IMR-90 (cell line): ENCODE measurements at places on chromosomes 12 and 14. TPM values are rescaled to one million over a fixed set of nuclear protein-coding genes. Genes with fewer than 3 reads are reported as not detected.

Gene HSPA2
- total RNA-seq = 18.9 and 19.7 TPM in 2 replicates

Gene ZNF10
- total RNA-seq = 5.3 and 6.1 TPM in 2 replicates

Gene KRT2
- not detected in 2 replicates for total RNA-seq

DNA sequence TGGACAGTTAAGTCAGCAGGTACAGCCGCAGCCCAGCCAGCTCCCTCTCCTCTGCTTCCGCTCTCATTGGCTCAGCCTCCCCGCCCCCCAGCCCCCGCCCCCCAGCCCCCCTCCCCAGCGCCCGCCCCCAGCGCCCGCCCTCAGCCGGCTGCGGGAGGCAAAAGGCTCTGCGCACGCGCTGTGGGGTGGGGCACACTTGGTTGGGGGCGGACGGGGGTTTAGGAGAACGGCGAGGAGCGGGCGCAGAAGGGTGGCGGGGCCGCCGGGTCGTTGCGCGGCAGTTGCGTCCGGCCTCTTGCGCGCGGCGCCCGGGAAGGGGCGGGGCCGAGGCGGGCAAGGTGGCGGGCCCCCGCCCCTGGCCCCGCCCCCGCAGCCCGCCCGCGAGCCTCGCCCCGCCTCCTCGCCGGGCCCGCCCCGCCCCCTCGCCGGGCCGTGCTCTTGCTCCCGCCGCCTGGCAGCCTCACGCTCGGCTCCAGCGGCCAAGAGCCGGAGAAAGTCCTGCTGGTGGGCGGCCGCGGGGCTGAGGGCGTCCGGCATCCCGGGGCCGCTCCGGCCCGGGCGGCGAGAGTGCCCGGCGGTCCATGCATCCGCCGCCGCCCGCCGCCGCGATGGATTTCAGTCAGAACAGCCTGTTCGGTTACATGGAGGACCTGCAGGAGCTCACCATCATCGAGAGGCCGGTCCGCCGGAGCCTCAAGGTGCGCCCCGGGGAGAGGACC is at the start of gene PPP4R4:
Gene PPP4R4, plus strand, starts transcription at position 438 of the 719 bp plus-strand sequence. Its CDS starts 144 bp downstream, at position 582.
- H3K27me3 ChIP-seq = peaks cover 24% of the 10 kb centered on the region
- peak within 1 kb of the TSS; percentile 58 for H3K4me3 ChIP-seq
- DNase-seq = peak; percentile 70
- no peak within 1 kb of the TSS; the same call in 1 of the 2 replicates for H3K27ac ChIP-seq
- H3K36me3 ChIP-seq = no peaks in the 10 kb centered on the region
- peaks cover 2% of the 10 kb centered on the region; the same call in 1 of the 2 replicates for H3K4me1 ChIP-seq

- no peak overlapping the region for H3K4me3 ChIP-seq
- peaks cover 90% of the 10 kb centered on the region for H3K27me3 ChIP-seq
- DNase-seq = no peak
- H3K4me1 ChIP-seq = no peaks in the 10 kb centered on the region; the same call in 1 of the 2 replicates
- H3K36me3 ChIP-seq = no peaks in the 10 kb centered on the region
These were observed 4.9 kb downstream of the NKX2-1 start for GRCh38 chr14:36515105-36515593.

- H3K4me1 ChIP-seq = no peaks in the 10 kb centered on the region
These were observed 176.4 kb downstream of the ANO2 start for GRCh38 chr12:5768581-5769196.

DNA sequence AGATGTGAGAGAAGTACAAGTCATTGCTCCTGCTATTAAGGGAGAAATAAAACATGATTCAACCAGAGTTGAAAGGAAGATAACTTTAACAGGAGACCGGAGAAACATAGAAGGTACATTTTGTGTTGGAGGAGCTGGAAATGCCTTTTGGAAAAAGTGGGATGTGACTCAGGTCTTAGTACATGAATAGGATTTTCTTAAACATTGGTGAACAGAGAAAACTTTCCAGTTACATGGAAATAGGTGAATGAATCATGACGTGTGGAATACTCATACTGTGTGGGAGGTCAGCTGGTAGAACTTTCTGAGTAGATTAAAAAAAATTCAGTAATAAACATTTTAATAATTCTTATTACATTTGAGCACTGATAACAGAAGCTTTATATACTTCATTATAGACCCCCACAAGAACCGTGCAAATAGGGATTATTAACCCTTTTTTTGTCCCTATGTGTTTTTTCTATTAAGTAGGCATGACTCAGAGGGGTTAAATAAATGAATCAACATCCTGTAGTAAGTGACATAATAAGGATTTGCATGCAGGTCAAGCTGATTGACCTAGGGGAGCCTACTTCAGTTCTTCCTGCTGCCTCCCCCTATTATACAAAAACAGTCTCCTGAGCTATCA is 710.5 kb downstream of the NOVA1 start:
- H3K36me3 ChIP-seq = no peaks in the 10 kb centered on the region
- H3K4me1 ChIP-seq = no peaks in the 10 kb centered on the region
- no peak for DNase-seq
- H3K27me3 ChIP-seq = no peaks in the 10 kb centered on the region

- no peak for DNase-seq
- H3K27me3 ChIP-seq = no peaks in the 10 kb centered on the region
- H3K36me3 ChIP-seq = no peaks in the 10 kb centered on the region
These were observed 193.1 kb upstream of the TBX3 start for GRCh38 chr12:114876968-114877680.

GRCh38 chr14:35949920-35950513 is 123.9 kb downstream of the BRMS1L start:
- DNase-seq = no peak
- no peak overlapping the region for H3K27ac ChIP-seq
- no peaks in the 10 kb centered on the region for H3K36me3 ChIP-seq
- no peak overlapping the region for H3K4me3 ChIP-seq

GRCh38 chr12:26872625-26873024 is 39.6 kb upstream of the ITPR2 start:
- no peak overlapping the region for H3K4me3 ChIP-seq
- H3K27me3 ChIP-seq = peaks cover 6% of the 10 kb centered on the region
- H3K27ac ChIP-seq = no peak overlapping the region
- H3K4me1 ChIP-seq = no peaks in the 10 kb centered on the region
- no peak for DNase-seq
- no peaks in the 10 kb centered on the region for H3K36me3 ChIP-seq

GRCh38 chr14:99929601-99930000 is 135.6 kb upstream of the EVL start:
- no peaks in the 10 kb centered on the region for H3K4me1 ChIP-seq
- no peak overlapping the region for H3K4me3 ChIP-seq
- no peaks in the 10 kb centered on the region for H3K27me3 ChIP-seq
- DNase-seq = no peak

DNA sequence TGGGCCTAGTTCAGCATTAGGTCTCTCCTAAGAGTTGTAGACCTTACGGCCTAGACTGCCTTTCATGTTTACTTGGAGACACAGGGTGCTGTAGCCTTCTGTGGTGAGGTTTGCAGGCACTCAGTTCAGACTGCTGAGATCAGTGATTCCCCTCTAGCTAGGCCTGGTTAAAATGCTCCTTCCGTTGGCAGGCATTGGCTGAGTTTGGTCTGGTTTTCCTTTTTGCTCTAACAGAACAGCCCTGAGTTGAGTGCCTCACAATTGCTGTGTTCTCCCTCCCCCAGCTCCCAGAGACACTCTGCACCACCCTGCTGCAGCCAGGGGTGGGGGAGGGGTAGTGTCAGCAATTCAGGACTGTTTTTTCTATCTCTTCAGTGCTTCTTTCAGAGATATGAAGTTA is 178.9 kb upstream of the DYRK2 start:
- H3K27ac ChIP-seq = no peak overlapping the region
- no peaks in the 10 kb centered on the region for H3K27me3 ChIP-seq
- no peaks in the 10 kb centered on the region for H3K4me1 ChIP-seq
- H3K4me3 ChIP-seq = no peak overlapping the region
- H3K36me3 ChIP-seq = no peaks in the 10 kb centered on the region

- DNase-seq = no peak
- H3K27ac ChIP-seq = no peak overlapping the region
- no peaks in the 10 kb centered on the region for H3K4me1 ChIP-seq
- peaks cover 5% of the 10 kb centered on the region; the same call in 1 of the 2 replicates for H3K27me3 ChIP-seq
- H3K4me3 ChIP-seq = no peak overlapping the region
These were observed 42.2 kb upstream of the CRACR2A start for GRCh38 chr12:3795066-3795465.

- H3K36me3 ChIP-seq = no peaks in the 10 kb centered on the region
- DNase-seq = peak; percentile 94
- no peak overlapping the region for H3K27ac ChIP-seq
- H3K27me3 ChIP-seq = no peaks in the 10 kb centered on the region
- H3K4me1 ChIP-seq = peaks cover 2% of the 10 kb centered on the region; the same call in 1 of the 2 replicates
These were observed 349.9 kb downstream of the ETNK1 start for GRCh38 chr12:22974865-22975264.

- no peak overlapping the region for H3K4me3 ChIP-seq
- DNase-seq = peak; percentile 99
- peak overlapping the region; percentile 61 for H3K27ac ChIP-seq
- no peaks in the 10 kb centered on the region for H3K27me3 ChIP-seq
- no peaks in the 10 kb centered on the region for H3K36me3 ChIP-seq
- peaks cover 6% of the 10 kb centered on the region for H3K4me1 ChIP-seq
These were observed 1.7 kb upstream of the ANKRD33 start for GRCh38 chr12:51886021-51886710.

DNA sequence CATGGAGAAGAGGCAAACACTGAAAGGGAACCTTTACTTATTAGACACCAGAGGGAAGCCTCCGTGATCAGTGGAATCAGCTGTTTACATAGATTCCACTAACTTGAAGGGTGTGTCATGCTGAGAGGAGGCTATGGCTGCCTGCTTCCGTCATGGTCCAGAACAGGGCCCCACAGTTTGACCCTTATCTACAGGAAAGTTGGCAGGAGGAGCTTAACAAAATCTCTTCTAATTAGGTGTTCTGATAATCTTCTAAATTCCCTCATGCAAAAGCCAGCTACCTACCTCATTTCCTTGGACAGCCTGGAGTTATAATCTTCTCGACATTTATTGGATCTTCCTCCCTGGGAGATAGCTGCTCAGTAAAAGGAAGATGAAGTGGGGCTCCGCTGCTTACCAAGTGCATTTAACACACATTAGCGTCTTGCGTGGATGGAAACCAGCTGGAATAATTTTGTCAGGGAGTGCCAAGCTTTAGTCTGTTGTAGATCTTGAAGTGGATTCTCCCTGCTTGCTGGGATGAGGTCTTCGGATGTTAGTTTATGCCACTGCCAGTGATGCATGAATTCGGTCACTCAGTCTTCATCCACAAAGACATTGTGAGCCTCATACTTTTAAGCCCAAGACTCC is 171.0 kb downstream of the PAH start:
- no peaks in the 10 kb centered on the region for H3K4me1 ChIP-seq
- H3K27me3 ChIP-seq = no peaks in the 10 kb centered on the region
- no peak overlapping the region for H3K27ac ChIP-seq
- H3K36me3 ChIP-seq = no peaks in the 10 kb centered on the region
- H3K4me3 ChIP-seq = no peak overlapping the region

GRCh38 chr12:67452119-67452805 is 183.1 kb downstream of the CAND1 start:
- no peak overlapping the region for H3K27ac ChIP-seq
- H3K36me3 ChIP-seq = no peaks in the 10 kb centered on the region
- DNase-seq = no peak
- no peak overlapping the region for H3K4me3 ChIP-seq
- no peaks in the 10 kb centered on the region; the same call in none of the 2 replicates for H3K27me3 ChIP-seq
- no peaks in the 10 kb centered on the region for H3K4me1 ChIP-seq

GRCh38 chr12:105382771-105383622 is 52.5 kb downstream of the C12orf75 start:
- peak overlapping the region; percentile 50; the same call in 1 of the 2 replicates for H3K27ac ChIP-seq
- DNase-seq = peak; percentile 73
- no peaks in the 10 kb centered on the region for H3K36me3 ChIP-seq
- H3K4me3 ChIP-seq = no peak overlapping the region

DNA sequence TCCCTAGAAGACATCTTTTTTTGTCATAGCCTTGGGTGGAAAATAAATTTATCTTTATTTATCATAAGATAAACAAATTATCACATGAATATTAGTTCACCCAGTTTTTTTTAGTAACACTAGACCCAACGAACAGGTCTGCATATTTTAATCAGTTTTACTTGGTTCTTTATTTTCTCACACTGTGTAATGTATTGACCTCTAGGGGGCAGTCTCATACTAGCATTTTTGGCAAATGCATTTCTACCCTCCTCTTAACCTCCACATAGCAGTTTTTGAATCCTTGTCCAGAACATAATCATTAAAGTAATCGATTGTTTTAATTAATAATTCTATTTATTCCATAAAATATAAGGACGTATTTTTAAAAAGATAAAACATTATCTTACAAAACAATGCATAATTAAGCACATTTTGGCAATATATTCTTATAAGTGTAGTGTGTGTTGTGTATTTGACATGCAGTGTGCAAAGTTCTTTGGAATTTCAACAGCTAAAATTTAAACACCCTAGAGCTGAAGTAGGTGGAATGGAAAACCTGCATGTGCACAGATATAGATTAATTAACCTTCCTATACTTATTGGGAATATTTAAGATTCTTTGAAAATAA is 31.6 kb upstream of the PTPRQ start:
- H3K4me1 ChIP-seq = no peaks in the 10 kb centered on the region
- H3K27ac ChIP-seq = no peak overlapping the region
- H3K4me3 ChIP-seq = no peak overlapping the region
- no peaks in the 10 kb centered on the region for H3K36me3 ChIP-seq
- DNase-seq = peak; percentile 69

GRCh38 chr14:100782516-100783320 is 43.2 kb upstream of the MEG3 start:
- peaks cover 43% of the 10 kb centered on the region for H3K27me3 ChIP-seq
- H3K36me3 ChIP-seq = no peaks in the 10 kb centered on the region
- H3K27ac ChIP-seq = no peak overlapping the region
- H3K4me3 ChIP-seq = no peak overlapping the region
- no peak for DNase-seq

DNA sequence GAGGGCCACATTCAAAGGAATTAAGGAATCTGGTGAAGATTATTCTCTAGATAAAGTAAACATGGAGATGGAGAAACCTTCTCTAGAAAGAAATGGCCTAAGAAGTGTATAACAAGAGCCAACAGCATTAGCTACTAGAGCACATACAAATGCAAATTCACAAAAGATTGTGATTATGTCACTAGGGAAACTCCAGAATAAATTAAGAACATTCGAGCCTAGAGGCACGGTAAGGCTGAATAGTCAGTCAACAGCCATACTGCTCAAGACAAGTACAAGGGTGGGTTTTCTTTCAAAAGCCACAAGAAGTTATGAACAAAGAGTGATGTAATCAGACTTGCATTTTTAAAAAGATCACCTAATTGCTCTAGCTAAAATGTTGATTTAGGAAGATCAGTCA is 25.4 kb downstream of the PPP4R3A start:
- peaks cover 7% of the 10 kb centered on the region for H3K4me1 ChIP-seq
- no peak for DNase-seq
- H3K4me3 ChIP-seq = no peak overlapping the region
- no peaks in the 10 kb centered on the region for H3K27me3 ChIP-seq
- H3K36me3 ChIP-seq = peaks cover 25% of the 10 kb centered on the region

GRCh38 chr12:113852264-113852663 is 113.9 kb downstream of the RBM19 start:
- no peaks in the 10 kb centered on the region for H3K27me3 ChIP-seq
- H3K27ac ChIP-seq = no peak overlapping the region
- DNase-seq = no peak
- H3K4me3 ChIP-seq = no peak overlapping the region
- peaks cover 3% of the 10 kb centered on the region; the same call in 1 of the 2 replicates for H3K36me3 ChIP-seq

DNA sequence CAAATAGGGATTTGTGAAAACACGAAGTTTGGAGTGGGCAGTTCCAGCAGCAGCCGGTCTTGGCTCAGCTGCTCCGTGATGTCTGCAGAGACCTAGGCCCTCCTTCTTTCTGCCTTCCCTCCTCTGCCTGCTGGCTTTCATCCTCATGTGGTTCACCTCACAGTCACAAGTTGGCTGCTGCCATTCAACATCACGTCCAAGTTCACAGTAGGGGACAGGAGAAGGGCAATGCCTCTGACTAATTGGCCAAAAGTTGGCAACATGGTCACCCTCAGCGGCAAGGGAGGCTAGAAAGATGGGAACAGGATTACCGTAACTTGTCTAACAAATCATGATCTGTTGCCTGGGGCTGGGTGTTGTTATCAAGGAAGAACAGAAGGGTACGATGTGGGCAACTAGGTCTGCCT is 7.8 kb upstream of the CACNA2D4 start:
- H3K4me3 ChIP-seq = no peak overlapping the region
- DNase-seq = no peak
- peaks cover 66% of the 10 kb centered on the region for H3K27me3 ChIP-seq
- no peaks in the 10 kb centered on the region for H3K4me1 ChIP-seq
- no peaks in the 10 kb centered on the region for H3K36me3 ChIP-seq
